Activated CD4-positive, alpha-beta T cell treated with anti-CD3 and anti-CD28 coated beads, Interleukin-2, amount 50 U/mL, for 16 hours (primary cell): ENCODE measurements at places on chromosomes 5 and 9.

- no peak for DNase-seq
These were observed 49.4 kb upstream of the NEURL1B start for GRCh38 chr5:172591636-172592035.

GRCh38 chr5:25646421-25647341 lies 1001.9 kb upstream of the CDH10 start:
- no peak for DNase-seq

DNA sequence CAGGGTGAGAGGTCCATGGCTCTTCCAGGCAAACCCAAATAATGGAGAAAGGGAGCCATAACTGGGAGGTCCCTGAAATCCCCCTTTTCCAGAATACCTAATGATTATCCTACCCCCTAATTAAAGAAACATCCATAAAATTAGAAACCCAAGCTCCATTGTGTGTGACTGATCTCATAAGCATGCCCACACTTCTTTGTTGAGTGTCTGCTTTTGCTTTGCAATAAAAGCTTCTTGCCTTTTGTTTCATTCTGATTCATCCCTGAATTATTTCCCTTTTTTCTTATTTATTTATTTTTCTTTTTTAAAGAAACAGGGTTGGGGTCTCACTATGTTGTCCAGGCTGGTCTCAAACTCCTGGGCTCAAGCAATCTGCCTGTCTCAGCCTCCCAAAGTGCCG lies 33.1 kb downstream of the BTF3 start:
- no peak for DNase-seq

GRCh38 chr5:96432216-96433065 lies 607 bp downstream of the PCSK1 start:
- DNase-seq = no peak

DNA sequence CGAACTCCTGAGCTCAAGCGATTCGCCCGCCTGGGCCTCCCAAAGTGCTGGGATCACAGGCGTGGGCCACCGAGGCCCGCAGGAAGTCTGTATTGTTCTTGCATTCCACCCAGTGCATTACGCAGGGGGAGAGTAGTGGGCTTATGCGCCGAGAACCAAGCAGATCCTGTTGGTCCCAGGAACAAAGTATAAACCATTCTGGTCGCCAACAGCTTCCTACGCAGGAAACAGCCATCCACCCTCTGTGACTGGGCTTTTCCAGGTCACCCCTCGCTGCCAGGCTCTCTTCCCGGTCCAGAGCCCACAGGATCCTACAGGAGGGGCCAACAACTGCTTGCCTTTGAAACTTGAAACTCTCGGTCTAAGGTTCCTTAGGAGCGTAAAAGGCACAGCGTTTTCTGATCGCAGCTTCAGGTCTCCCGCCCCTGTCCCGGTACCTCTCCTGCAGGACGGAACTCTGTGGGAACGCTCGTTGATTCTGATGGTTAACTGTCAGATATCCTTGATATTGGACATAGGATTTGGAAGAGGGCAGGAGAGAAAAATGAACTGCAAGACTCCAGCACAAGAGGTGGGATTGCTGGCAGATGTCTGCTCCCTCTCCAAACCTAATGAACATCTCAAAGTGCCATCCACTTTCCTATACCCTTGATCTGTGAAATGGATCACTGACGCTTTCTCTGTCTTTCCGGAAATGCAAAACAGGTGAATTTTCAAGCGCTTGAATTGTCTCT lies 4.2 kb upstream of the ANXA2R start:
- no peak for DNase-seq

DNA sequence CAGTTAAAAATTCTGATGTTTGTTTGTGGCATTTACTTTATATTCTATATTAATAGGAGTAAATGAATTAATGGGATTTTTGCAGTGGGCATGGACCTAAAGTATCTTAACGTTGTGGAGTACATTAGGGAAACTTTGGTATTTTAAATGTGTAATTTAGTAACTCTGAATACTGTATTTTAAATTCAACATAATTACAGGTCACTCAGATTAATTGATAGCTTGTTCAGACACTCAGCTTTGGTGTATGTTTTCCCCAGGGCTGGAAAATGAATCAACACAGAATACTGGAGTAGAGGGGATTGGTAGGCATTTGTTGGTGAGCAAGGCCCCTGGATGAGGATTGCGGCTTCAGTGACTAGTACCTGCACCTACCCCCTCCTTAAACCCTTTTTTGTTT lies 117.5 kb downstream of the TRIO start:
- DNase-seq = no peak

DNA sequence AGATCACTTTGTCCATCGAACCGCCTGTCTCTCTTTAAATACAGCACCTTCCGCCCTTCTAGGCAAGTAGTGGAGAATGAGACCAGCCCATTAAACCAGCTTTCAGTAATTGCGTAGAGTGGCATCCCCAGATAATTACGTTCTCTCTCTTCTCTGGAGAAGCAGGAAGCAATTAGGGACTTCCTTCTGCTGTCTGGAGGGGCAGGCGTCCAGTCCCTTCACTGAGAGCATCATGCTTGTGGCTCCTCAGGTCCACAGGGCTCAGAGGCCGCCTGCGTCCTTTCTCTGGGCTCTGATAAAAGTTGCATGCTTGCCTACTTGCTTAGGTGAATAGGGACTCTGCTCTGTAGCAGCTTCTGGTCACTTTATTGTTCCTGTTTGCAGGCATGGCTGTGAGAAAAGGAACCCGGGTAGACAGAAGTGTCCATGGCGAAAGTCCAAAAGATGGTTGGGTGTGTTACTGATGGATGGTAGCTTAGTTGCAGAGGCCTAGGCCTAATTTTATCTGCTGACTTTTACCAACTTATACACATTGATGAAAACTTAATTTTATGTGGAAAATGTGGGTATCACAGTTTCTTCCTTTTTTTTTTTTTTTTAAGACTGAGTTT lies 299.1 kb upstream of the PANK3 start:
- no peak for DNase-seq

DNA sequence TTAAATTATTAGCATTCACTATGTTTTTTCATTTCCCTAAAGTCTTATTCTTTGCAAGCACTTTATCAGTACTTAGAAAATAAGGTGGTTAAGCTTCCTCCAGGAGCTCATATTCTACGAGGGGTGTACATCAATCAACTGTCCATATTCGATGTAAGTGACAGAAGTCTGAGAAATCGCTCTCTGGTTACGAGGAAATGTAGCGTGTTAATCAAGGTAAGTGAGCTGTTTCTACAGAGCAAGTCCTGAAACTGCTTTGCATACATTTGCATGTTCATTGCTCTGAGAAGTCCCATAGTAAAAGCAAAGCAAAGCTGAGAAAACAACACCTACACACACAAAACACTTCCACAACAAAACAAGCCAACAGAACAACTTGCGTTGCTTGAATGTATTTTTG lies 893.9 kb upstream of the DMAC1 start:
- DNase-seq = no peak

GRCh38 chr5:144328494-144328893 lies 157.8 kb downstream of the KCTD16 start:
- no peak for DNase-seq

DNA sequence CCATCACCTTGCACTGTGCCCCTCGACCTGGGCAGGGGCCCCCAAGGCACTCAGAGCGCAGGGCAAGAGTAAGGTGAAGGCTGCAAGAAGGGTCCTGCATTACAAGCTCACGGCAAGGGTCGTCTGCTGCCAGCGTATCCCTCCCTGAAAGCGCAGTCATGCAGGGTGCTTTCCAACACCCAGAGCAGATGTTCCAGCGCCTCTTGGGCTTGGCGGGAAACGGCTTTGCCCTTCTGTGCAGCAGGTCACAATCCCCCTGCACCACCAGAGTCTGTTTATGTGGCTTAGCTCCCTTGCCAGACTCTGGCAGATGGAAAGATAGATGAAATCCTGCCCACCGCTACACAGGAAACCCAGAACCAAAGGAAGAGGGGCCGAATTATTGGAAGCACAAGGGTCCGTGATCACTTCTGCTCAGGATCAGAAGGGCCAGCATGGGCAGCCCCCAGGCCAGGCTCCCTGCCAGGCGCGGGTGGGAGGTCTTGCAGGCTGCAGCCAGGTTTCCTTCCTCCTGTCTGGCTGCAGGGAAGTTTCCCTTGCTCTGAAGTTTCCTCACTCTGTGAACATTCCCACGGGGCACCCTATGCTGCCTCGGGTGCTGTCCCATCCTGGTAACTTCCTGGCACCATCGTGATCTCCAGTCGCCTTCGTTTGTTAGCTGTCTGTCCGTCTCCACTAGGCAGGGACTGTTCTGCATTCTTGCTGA lies 132.2 kb downstream of the ZNF354C start:
- DNase-seq = no peak
